ENCODE measurements at places on chromosomes 4 and X.

- no peak for DNase-seq
Measured at GRCh38 chr4:121980643-121981042, 28.8 kb upstream of the TRPC3 start.

DNA sequence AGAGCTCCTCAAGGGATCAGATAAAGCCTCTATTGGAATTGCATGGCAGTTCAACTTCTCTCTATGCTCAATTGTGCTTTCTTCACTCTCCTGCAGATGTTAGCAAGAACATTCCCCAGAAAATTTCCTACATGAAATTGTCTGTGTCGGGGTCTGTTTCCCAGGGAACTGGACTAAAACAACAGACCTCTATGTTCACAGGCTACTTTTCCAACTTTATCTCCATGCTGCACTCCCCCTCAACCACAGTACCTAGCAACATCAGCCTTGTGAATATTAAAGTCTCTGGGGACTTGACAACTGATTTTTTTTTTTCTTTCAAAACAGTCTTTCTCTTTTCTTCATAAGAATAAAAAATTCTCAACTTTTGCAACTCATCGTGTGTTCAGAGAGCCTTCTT, 1470.8 kb upstream of the ADGRL3 start:
- no peak for DNase-seq

DNA sequence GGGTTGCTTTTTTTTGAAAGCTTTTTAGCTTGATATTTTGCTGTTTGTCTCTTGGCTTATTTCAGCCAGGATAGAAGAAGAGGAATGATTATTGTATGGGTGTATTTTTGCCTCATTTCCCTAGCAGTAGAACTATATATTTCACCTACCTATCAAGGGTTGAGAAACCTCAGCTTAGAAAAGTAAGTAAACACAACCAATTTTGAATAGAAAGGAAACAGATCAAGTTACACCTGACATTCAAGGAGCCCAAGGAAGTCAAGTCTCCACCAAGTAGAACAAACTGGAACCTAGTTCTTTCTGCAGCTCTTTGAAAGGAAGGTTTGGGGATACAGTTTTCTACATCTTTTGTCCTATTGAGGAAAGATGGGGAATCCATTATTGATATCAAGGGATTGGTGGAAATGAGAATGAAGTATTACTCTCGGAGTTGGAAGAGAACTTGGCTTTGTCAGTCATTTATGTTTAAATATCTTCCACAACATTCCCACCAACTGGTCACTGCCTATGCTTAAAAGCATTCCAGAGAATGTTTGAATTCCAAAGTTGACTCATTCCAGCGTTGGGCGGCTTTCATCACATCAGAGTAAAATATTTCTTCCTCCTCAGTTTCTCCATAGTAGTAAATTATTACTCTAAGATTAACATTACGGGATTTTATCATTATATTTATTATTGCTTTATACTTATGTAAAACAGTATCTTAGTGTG, 207.8 kb upstream of the CNKSR2 start:
- DNase-seq = no peak

DNA sequence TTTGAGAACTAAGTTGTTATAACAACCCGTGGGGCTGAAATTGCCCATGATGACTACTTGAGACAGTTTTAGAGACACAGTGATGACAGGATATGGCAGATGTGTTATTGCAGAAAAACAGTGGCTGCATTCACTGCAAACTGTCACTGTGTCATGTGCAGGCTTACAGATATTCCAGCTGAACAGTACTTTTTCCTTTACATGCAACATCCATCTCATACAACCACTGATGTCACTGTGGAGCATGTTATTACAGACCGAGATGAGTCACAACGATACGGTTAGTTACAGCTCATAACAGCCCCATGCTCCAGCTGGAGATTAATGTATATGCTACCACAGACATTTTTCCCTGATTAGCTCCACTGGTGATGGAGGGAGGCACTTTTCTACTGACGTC, 207.4 kb downstream of the TMA16 start:
- no peak for DNase-seq

GRCh38 chr4:22407361-22407760, 108.5 kb downstream of the ADGRA3 start:
- DNase-seq = no peak

DNA sequence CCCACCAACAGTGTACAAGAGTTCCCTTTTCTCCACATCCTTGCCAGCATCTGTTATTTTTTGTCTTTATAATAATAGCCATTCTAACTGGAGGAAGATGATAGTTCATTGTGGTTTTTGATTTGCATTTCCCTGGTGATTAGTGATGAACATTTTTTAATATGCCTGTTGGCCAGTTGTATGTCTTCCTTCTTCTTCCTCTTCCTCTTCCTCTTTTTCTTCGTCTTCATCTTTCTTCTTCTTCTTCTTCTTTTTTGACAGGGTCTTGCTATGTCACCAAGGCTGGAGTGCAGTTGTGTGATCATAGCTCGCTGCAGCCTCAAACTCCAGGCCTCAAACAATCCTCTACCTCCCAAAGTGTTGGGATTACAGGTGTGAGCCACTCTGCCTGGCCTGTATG, 87.4 kb downstream of the CCDC160 start:
- DNase-seq = no peak

- no peak for DNase-seq
Measured at GRCh38 chr4:149108626-149109025, 666.4 kb upstream of the NR3C2 start.

DNA sequence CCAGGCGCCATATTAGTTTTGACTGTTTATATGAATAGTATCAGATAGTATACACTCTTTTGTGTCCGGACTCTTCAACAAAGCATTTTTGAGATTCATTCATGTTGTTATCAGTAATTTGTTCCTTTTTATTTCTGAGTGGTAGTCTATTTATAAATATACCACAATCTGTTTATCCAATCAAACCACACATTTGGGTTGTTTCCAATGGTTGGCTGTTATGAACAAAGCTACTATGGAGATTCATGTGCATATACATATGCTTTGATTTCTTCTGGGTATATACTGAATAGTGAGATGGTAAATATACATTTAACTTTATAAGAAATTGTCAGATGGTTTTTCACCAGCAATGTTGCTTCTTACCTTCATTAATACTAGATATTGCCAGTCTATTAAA, 36.8 kb upstream of the TAPT1 start:
- DNase-seq = no peak

DNA sequence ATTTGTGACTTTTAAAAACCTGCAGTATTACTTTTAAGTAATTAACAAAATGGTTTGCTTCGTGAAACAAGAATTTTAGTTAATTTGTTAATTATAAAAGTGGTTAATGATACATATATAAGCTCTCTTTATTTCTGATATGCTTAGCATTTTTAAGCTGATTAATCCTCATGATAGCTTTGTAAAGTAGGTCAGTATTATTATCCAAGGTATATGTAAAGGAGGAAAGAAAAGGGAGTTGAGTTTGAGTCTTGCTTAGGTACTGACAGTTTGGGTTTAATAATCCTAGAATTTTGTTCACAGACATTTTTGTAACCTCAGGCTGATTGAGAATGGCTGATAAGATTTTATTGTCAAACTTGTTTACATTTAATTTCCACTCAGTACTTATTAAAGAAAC, 21.8 kb downstream of the HERC3 start:
- no peak for DNase-seq

DNA sequence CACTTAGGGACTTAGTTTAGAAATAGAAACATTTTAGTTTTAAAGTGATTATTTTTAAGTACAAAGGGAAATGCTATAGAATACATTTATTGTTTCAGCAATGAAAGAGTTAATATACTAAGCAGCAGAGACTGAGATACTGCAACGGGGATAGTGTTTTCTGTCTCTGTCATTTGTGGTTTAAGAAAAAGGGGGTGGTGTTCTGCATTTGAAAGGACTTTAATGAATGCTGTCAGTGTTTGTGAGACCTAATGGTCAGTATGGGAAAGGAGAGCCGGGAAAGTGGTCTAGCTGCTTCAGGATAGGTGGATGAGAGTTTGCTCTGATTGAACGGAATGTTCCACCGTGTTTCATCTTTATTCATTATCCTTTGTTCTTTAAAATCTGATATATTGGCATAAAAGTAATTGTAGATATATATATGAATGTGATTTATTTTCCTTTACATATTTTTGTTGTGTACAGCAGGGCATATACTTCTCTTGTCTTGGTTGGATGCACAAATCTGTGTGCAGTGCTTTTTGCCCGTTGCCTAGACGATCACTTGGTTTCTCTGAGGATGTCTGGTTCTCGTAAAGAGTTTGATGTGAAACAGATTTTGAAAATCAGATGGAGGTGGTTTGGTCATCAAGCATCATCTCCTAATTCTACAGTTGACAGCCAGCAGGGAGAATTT, at the start of gene KLHL5:
Gene KLHL5 (plus strand): TSS at position 139 of the 676 bp plus-strand sequence. CDS start 421 bp downstream, at position 560.
- no peak for DNase-seq

DNA sequence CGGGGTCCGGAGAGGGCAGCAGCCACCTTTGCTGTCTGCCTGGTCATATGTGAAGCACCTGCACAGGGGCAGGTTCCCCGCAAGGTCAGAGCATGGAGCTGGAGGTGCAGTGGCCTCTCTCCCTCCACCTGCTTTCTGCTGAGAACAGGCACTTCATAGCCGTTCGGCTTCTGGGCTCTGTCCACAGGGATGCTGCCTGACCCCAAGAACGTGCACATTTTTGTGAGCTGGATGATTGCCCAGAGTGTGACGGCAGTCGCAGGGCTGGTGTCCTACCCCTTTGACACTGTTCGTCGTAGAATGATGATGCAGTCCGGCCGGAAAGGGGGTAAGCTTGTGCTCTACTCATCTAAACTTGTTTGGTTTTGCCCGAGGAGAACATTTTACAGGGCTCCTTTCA, 2.5 kb downstream of the SLC25A4 start:
- DNase-seq = no peak

- DNase-seq = no peak
Measured at GRCh38 chr4:181611946-181612600, 631.1 kb upstream of the TENM3 start.

DNA sequence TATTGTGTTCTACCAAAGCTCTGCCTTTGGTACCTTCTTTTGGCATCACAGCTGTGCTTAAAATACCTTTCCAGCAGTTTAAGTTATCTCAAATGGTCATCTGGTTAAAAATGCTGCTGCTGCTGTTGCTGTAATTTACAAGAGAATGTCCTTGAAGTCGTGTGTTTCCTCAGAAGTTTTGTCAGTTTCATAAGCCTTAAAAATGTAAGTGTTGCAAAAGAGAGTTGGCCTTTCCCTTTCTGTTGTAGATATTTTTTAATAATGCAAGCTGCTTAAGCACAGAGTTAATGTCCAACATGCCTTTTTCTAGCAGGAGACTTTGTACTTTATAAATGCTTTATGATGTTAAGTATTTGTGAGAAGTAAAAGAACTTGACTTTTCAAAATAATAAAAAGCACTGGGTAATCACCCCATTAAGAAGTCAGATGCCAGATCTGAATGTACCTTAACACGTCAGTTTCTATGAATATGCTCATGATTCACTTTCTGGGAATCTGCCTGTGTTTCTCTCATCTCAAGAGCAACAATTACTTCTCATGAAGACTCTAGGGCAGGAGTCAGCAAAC, 35.3 kb upstream of the TENM3 start:
- no peak for DNase-seq

GRCh38 chr4:138267835-138268234, 25.7 kb upstream of the SLC7A11 start:
- DNase-seq = no peak

DNA sequence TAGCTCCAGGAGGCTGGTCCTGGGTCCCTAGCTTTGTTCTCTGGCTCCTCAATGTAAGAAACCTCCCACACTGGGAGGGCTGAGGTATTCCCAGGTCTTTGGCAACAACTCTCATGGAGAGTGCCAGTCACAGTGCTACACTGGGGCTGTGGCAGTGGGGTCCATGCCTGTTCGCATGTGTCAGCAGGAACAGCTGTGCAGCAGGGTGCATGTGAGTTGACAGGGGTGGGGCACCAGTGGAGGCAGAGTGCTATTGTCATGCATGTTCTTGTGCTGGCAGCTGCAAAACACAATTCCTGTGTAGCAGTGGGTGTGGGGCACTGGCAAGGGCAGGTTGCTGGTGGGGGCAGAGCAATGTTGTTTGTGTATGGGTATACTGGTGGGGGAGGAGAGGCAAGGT, 246.0 kb downstream of the CXXC4 start:
- DNase-seq = no peak

GRCh38 chr4:73704314-73705055, 35.9 kb upstream of the CXCL8 start:
- peak; percentile 59 for DNase-seq

- no peak for DNase-seq
Measured at GRCh38 chr4:109574443-109574850, 14.4 kb downstream of the MCUB start.

DNA sequence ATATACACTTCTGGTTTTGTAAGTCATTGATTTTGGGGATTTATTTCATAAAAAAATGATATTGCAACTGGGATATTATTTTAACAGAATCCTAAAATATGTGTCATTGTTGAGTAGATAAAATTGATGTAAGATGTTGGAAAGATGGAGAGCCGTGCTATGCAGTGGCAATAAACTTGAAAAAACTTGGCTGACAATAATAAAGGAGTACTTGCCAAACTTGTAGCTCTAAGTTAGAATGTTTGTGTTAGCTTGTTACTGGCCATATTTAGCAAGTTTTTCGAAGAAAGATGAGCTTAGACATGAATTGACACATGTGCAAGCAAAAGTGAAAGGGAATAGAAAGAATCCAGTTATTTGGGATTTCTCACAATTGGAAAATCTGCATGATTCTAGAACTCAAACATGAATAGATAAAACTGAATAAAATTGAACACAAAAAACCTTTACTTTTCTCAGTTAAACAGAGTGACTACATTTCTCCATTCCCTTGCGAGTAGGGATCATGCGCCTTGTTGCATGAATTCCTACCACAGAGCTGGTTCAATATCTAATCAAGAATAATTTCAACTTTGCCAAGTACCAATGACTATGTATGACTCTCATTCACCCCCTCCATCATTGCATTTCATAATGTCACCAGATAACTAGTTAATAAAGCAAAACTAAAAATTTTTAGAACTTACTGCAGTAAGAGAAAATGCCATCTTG, 327.8 kb downstream of the CAMK2D start:
- DNase-seq = no peak

GRCh38 chr4:2906218-2906617, 57.0 kb downstream of the NOP14 start:
- no peak for DNase-seq

DNA sequence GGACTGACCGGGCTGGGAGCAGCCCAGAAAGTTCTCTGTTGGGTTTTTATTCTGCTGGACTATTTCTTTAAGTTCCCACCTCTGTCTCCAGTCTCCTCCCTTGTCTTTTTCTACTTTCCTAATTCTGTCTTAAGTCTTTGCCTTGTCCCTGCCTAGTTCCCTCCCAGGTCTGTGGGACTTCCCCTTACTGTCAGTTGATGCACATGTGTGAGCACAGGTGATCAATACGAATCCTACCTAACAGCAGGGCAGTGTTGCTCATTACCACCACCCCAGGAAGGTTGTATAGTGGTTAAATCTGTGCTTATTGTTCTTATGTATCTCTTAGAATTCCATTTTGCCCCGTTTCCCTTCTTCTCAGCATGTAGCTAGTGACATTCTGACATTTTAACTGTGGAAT, 62.1 kb downstream of the GALNTL6 start:
- DNase-seq = no peak

All from sciatic nerve (tissue), 2 donors.